NCI-H748 treated with DMSO at 0.1 percent for 48 hours (cell line): ENCODE measurements at places on chromosomes 1 and 21.
A peak's percentile ranks its signal among the peaks of the same experiment; 100 is the strongest.

DNA sequence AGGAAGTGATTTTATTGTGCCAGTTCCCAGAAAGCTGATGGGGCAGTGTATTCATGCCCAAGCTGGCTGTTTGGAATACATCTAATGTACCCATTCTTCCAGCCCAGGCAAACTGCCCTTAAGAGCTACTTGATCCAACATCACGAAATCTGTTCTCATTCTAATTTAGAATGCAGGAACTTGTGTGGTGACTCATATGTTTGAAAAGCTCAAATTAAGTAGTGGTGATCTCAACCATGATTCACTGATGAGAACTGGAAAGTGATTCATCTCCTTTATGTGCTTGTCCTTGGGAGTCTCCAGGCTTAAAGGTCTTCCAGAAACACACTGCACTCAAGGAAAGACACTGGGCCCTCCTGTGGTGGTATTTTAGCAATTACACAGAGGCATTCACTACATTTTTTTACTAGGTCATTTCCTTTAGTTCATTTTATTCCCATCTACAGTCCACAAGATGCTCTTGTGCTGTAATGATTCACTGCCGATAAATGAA is 65.4 kb downstream of the RPE65 start:
- DNase-seq = no peak

- no peak for DNase-seq
Observed at GRCh38 chr1:231693361-231694074, 66.9 kb downstream of the DISC1 start.

DNA sequence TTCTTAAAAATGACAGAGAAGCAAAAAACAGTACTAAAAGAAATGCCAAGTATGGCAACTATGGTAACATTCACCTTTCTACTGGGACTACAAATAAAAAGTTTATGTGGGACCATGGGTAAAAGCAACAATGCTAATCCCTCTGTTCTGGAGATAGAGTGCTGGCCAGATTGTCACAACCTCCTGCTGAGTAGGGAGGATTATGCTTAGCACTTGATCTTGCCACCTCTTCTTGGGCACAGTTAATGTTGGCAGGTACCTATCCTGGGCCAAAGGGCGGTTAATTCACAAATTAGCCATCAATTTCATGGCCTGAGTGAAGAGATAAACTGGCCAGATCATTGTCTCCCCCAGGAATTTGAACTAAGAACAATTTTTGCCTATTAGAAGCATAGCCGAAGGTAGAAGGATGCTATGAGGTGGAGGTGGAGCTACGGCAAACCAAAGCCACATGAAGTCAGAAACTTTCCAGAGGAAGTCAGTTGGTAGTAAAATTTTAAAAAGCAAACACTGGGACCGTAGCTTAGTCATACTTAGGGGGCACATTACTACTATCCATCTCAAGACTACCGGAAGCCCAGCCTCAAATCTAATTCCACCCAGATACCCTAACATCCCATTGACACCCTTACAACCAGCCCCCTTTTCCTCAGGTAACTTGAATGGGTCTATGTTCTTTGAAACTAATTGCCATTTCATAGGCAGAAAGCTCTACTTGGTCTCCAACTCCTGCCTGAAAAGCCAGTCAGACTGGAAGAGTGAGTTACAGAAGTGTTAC is 2.7 kb downstream of the SCYL3 start:
- no peak for DNase-seq

GRCh38 chr1:61517345-61517744 is 207.6 kb downstream of the TM2D1 start:
- DNase-seq = no peak

DNA sequence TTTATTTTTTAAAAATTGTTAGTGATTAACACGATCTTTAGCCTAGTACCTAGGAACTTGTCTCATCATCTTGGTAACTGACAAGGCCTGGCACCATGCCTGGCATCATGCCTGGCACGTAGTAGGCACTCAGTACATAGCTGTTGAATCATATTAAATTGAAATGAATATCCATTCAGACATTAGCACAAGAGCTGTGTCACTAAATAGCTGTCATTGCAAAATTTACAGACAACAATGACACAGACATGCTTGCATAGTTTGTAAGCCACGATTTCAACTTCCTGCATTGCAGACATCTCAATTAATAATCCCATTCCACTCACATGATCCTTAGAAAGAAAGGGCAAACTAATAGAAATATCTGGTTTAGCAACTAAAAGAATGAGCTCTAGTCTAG is 15.4 kb upstream of the PHACTR4 start:
- DNase-seq = no peak

DNA sequence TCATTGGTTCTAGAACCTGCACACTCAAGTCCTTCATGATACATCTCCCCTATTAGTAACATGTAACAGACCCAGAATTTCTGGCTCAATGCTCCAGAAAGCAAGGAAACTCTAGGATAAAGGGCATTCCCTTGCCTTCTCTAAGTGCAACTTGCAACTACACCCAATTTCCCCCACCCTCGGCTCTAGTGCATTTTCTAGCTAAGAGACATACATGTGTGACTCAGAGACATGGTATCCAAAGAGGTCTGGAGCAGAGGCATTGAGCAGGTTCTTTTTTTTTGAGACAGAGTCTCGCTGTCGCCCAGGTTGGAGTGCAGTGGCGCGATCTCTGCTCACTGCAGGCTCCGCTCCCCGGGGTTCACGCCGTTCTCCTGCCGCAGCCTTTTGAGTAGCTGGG is 132.9 kb downstream of the ZC3H11B start:
- DNase-seq = no peak

- DNase-seq = no peak
Observed at GRCh38 chr21:46254208-46254975, 25.8 kb upstream of the LSS start.

DNA sequence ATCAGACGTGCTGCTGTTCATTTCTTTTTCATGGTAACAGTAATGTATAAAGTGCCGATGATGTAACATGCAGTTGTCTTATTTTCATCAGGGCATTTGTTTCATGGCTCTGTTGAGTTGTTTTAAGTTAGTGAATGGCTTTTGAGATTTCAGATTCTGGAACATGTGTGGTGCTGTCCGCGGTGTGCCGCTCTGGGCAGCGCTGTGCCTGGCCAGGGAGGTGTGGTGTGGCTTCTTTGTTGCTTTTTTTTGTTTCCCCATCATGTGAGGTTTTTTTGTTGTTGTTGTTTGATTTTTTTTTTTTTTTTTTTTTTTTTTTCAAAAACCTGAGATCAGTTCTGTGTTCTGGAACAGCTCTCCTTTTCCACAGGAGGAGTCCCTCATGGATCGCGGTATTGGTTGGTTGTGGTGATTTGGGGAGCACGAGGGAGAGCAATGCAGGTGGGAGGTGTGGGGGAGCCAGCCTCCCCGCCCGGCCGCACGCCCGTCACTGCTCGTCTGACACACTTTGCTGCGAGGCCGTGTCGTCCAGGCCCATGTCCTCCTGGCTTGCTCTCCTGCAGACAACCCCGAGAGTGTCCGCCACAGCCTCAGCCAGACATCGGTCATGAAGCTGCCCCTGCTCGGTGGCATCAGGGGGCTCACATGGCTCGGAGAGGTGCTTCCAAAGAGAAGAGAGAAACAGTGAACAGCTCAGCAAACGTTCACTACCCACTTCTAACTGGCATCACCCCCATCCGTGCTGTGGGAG is 33.6 kb downstream of the NTPCR start:
- no peak for DNase-seq

GRCh38 chr1:150386592-150386991 is 22.6 kb downstream of the RPRD2 start:
- DNase-seq = no peak

GRCh38 chr1:219443763-219444162 is 169.1 kb downstream of the ZC3H11B start:
- no peak for DNase-seq

GRCh38 chr1:179921981-179922872 is 32.4 kb upstream of the CEP350 start:
- no peak for DNase-seq

DNA sequence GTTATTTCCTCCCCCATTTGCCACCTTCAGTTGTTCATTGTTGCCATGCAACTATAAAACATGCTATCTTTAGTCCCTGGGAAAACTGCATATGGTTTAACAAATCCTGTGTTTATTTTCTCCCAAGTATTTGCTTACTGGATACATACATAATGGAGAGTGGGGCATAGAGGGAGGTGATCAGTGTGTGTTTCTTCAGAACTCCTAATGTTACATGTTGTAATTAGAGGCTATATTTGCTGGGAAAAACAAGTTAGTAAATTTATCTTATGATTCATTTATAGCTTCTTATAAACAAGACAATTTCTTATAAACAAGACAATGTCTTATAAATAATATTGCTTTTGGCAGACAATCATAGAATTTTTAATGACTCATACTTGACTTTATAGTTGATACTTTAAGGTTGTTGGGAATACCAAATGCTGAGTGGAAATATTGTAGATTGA is 7.3 kb upstream of the GIPC2 start:
- DNase-seq = peak; percentile 23

- DNase-seq = no peak
Observed at GRCh38 chr1:156673387-156674121, 3.7 kb downstream of the NES start.

GRCh38 chr21:34519694-34520093 is 7.7 kb upstream of the KCNE1 start:
- DNase-seq = no peak

- no peak for DNase-seq
Observed at GRCh38 chr1:202072211-202072765, 50.4 kb upstream of the GPR37L1 start.

DNA sequence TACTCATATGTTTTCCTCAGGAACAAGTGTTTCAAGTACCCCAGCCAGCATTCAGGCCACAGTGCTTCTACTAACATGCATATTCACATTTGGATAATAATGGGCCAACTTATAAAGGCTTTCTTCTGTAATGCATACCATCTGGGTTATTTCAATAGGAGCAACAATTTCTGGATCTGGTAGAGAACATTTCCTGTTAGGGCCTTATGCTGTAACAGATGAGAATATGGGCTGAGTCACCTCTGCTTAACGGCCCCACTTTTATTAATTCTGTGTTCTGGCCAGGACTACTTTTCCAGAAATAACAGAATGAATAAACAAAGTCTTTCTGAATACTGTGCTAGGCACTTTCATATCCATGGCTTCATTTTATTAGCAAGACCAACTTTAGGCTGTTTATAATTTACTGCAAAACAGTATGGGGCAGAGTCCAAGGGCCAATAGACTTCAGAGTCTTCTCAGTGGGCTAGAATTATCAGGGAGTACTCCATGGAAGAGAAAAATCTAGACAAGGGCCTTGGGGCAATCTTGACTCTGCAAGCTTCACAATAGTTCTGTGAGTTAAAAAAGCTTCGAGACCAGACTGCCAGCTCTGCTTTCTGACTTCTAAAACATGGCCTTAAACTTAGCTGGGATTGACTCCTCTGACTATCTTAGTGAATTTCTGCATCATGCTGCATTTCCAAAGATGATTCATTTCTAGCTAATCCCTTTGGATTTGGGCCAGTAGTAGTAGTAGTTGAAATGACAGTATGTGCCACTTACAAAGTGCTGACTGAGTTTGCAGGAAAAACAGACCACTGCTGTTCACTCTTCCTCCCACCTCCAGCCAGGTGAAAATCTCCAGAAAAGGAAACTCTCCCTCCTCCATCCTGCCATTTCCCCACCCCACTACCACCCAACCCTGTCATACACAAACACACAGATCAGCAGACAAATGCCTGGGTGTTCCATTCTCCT is 8.2 kb upstream of the SSX2IP start:
- DNase-seq = no peak
